ENCODE measurements at places on chromosomes 7 and 10.

GRCh38 chr7:118195837-118196474 is 12.0 kb downstream of the LSM8 start:
- DNase-seq: no peak

DNA sequence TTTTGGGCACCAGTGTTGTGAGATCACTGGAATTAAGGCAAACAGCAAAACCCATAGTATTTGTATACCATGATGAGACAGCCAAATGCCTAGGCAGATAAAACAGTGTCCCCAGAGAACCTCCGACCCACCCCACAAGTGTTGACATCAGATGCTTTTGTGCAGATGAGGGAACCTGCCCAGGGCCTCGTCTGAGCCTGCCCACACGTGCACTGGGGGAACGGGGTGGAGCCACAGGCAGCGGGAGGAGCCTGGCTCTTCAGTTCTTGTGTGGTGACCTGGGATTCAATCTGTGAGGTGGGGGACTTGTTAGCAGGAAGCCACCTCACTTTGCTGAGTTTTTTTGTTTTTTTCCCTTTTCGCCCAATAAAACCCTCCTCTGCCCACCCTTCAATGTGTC is 33.4 kb upstream of the OPTN start:
- no peak for DNase-seq

DNA sequence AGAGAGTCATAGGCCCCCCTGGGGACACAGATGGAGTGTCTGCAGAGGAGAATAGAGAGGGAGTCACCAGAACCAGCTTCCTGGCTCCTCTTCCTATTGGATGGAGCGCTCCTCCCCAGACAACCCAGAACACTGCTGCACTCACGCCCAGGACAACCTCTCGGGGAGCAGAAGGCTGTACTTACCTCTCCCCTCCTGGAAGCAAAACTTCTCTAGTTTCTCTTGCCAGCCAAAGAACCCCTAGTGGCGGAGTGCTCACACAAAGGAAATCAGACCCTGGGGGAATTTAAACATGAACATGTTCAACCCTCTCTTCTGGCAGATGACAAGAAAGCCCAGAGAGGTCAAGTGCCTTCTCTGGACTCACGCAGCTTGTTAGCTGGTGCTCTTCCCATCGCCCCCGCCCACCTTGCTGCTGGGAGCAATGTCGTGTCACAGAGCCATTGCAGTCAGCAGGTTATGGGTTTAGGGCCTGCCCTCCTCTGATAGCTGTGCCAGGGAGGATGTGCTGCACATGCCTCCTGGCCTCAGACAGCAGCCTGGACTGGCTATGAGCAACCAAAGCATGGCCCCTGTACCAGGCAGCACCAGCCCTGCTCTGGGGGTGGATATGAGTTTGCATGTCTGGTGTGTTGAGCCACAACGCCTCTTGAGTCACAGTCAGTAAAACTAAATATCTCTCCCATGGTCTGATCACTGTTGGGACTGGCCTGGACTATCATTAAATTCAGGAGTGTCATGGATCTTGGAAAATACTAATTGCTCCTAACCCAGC is 84.4 kb downstream of the SLIT1 start:
- no peak for DNase-seq

GRCh38 chr7:133571076-133571475 is 318.2 kb downstream of the EXOC4 start:
- DNase-seq: no peak

DNA sequence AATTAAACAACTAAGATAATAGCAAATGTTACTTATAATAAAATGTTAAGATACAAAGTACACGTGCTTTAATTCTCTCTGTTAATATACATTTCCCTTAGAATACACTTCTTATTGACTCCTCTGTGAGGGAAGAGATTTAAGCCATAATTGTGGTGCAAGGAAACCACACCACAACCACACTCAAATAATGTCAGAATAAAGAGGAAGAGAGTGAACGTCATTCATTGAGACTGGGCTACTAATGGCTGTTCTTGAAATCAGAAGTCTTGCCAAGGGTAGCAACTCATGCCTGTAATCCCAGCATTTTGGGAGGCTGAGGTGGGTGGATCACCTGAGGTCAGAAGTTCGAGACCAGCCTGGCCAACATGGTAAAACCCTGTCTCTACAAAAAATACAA is 10.0 kb downstream of the FAM171A1 start:
- DNase-seq: no peak

DNA sequence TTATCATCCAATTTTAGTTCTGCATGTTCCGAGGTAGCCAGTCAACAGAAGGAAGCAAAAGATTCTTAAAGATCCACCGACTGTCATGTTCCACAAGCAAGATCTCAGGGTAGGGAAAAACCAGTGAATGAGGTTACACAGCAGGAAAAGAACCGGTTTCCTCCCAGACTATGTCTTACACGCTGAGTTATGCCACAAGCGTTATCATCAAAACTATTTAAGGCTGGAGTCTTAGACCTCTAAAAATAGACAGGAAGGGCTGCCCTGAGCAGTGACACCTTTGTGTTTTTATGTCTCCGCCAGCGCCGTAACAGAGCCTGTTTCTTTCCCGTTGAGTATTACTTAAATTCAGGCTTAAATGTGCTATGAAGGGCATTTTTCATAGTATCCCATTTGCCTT is 48.3 kb downstream of the PROSER2 start:
- DNase-seq: no peak

- no peak for DNase-seq
These were observed 704.0 kb upstream of the LRRN3 start for GRCh38 chr7:110386913-110387312.

DNA sequence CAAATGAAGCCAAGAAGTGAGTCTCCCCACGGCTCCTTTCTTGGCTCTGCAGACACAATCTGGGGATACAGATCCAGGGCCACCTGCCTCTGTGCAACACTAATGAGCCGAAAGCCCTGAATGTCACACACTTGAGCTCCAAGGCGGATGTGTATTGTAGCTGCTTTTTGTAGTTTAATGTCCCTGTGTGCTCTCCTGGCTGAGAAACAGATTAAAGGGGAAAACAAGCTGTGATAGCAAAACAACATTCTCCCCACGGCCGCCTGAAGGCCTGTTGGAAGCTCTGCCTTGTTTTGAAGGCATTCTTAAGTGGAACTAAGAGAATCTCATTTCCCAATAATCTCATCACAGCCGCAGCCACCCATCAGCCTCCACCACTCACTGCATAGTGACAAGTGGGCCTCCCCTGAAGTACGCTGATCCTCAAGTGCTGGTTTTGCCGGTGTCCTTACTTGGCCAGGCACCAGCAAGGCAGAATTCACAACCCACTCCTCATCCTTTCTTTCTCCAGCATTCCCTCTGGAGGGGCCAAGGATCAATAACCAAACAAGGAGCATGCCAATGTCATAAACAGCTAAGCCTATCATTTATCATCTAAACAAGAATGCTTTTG is 44.4 kb upstream of the AMPH start:
- no peak for DNase-seq

GRCh38 chr7:13778967-13779366 is 210.5 kb downstream of the ETV1 start:
- DNase-seq: no peak

DNA sequence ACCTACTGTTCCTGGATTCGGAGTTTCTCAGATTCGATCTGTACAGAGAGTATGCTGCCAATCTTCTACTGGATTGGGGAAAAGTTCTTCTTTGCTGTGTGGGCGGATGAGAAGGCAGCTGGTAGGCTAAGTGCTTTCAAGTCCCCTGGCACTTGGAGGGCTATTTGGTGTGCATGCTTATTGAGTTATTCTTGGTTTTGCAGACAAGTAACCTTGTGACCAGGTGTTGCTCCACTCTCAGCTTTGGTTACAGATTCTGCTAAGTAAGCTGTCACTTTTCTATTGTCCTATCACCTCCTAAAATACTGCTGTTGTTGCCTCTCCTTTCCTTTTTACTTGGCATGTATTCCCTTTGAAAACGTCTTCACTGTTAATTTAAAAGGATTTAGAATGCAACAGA is 1375.1 kb upstream of the LRRTM3 start:
- no peak for DNase-seq

Data from pancreas (tissue), 10 donors.